ENCODE measurements at places on chromosomes 5 and 9.

DNA sequence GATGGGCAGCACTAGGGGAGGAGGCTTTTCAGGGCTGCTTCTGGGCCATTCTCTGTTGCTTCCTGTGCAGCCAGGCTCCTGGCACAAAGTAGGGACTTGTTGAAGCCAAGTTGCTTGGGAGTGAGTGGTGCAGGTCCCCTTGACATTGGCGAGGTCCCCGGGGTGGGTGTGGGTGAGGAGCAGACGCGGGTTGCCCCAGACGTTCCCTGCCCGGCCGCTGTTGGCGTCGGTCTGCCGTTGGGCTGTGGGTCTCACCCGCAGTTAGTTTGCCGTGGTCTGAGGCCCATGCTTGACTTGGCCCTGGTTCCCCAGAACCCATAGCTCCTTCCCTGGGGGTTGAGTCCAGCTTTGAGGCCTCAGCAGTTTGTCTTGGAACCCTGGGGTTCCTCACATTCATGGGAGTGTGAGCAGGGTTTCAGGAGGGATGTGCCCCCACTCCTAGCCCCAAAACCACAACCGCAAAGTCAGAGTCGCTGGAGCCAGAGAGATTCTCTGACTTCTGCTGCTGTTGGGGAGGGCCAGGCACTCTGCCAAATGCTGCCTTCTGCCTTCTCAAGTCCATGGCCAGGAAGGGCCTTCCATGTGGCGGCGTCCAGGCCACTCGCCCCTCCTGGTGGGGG lies 77.5 kb downstream of the RXRA start:
- peak; percentile 83 for DNase-seq

DNA sequence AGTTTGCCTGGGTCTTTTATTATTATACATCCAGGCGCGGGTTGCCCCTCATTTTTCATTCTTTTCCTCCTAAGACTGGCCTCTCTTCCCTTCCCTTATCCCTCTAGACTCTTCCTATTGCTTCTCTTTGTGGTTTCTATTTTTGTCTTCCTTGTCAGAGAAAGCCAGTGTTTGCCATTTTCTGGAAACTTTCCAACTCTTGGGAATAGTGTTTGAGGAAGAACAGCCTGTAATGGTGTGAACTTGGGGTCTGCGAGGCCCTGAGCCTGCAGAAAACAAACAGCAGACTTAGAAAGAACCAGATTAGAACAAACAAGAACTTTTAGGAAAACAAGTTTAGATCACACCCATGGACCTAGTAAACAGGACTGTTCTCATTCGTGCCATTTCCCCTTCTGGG lies 15.5 kb downstream of the PRKACG start:
- no peak for DNase-seq

DNA sequence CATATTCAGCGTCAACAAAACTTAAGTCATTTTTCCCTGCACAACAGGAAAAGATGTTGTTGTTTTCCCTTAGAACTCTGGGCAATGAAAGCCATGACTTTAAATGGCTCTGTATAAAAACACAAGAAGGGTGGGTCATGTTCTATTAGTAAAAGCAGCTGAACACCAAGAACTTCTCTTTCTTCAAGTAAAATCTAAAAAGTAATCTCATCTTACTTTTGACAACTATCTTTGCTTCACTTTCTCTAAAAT lies 9.1 kb downstream of the PFDN1 start:
- DNase-seq, result no peak

DNA sequence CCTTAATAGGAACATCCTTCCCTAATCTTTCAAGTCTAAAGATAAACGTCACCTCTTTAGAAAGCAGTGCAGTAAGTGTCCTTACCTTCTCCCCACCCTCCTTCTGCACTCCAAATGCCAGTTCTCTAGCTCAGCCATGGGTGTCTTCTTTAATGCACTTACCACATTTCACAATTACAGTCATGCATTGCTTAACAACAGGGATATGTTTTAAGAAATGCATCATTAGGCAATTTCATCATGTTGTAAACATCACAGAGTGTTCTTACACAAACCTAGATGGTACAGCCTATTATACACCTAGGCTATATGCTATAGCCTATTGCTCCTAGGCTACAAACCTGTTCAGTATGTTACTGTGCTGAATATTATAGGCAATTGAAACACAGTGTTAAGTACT lies 91.2 kb downstream of the RFX3 start:
- DNase-seq, result no peak

DNA sequence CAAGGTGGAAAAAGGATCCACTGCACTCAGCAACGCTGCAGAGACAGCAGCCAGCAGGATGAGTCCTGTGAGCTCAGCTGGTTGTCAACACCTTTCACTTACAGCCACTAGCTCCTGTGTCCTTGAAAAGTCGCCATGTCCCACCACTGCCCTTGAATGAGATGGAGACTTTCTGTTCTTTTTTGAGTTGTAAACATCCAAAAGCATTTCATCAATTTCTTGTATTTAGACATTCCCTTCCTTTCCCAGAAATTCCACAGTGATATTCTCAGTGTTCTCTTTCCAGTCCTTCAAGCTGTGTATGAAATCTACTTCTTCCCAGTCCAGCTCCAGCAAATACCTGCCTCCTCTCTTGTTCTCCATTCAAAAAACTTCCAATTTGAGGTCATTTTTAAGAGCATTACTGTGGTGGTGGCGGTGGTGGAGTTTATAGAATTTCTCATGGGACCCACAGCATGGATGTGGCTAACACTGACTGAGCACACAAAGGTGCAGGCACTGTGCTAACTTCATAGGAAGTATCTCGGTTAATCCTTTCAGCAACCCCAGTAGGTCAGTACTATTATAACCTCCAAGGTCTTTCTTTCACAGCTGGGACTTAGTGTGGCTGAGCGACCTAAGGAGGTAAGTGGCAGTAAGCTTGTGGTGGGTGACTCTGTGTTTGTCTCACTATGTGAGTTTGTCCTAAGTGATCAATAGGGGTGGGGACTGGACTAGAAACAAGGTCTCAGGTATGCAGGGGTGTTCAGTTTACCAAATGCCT lies 15.0 kb upstream of the GPX3 start:
- DNase-seq, result peak; percentile 60

- DNase-seq, result no peak
These were observed 6.5 kb upstream of the SYK start for GRCh38 chr9:90795084-90795483.

GRCh38 chr9:37984672-37985611 lies 81.0 kb upstream of the SLC25A51 start:
- peak; percentile 49 for DNase-seq

GRCh38 chr9:35834260-35835215 lies 5.5 kb downstream of the TMEM8B start:
- no peak for DNase-seq

DNA sequence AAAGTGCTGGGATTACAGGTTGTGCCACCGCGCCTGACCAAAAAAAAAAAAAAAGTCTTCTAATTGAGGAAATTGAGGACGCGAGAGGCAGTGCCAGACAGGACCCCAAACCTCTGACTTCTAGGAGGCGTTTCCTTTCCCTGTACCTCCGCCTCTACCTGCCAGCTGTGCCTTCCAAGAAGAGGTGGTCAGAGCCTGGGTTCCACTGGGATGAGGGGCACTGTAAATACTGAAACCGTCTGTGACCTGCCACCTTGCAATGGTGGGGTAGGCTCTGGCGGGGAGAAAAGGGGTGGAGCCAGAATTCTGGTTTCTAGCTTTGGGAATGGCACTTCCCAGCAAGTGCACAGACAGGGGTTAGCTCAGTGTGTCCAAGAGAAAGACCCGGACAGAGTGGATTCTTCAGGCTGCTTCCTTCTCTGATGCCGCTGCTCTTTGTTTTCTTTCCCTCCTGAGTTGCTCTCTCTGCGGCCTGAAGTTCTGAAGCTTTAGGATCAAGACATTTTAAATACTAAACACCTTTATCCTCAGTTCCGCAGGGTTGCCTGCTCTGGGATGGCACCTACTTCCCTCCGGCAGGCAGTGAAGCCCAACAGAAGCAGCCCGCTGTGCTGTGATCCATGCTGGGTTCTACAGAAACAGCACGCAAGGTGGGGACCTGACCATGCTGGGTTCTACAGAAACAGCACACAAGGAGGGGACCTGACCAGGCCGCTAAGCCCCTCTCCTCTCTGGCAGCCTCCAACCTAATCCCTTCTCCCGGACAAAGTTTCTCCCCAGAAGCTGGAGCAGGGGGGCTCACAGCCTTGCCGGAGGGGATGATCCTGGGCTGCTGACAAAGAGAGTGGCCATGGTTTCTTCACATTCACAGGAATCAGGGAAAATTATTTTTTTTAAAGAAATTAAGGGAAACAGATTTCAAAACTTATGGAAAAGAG lies 65.2 kb downstream of the OTULIN start:
- no peak for DNase-seq

GRCh38 chr9:103225702-103226646 lies 230.8 kb downstream of the CYLC2 start:
- no peak for DNase-seq

- DNase-seq, result no peak
These were observed 291.8 kb downstream of the KIAA0825 start for GRCh38 chr5:94326586-94326985.

DNA sequence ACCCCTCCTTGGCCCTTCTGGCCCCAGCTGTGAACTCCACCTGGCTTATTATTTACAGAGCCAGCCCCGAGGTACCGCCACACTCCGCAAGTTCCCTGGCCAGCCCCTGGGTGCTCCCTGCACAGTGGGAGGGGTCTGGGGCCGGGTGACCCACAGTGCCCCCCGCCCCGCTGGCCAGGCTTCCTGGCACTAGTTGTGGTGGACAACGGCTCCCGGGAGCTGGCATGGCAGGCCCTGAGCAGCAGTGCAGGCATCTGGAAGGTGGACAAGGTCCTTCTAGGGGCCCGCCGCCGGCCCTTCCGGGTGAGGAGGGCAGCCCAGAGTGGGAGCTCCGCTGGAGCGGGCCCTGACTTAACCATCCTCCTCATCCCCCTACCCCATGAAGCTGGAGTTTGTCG lies 3.9 kb downstream of the MAMDC4 start:
- DNase-seq, result no peak

DNA sequence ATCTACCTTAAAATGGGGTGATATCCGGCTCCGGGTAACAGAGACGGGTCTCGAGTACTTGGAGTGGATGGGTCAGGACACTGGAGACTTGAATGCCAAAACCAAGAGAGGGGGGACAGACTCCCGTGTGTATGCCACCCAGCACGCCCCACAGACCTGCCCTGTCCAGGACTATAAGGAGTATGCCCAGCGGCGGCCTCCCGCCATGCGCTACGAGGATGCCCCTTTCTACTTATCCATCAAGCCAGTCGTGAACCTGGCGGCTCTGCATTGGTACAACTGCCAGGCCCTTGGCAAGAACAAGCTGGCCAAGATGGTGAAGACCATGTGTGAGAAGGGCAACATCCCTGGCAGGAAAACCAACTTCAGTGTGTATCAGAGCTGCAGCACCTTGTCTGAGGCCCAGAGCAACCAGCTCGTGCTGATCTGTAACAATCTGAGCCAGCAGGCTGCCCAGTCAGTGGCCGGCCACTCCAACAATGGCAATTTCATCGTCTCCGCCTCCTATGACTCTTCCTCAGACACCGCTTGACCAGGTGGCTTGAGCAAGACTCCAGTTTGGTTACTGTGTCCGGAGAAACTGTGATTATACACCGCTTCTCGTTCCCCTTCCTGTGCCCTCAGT lies 99.4 kb downstream of the INIP start:
- DNase-seq, result no peak

DNA sequence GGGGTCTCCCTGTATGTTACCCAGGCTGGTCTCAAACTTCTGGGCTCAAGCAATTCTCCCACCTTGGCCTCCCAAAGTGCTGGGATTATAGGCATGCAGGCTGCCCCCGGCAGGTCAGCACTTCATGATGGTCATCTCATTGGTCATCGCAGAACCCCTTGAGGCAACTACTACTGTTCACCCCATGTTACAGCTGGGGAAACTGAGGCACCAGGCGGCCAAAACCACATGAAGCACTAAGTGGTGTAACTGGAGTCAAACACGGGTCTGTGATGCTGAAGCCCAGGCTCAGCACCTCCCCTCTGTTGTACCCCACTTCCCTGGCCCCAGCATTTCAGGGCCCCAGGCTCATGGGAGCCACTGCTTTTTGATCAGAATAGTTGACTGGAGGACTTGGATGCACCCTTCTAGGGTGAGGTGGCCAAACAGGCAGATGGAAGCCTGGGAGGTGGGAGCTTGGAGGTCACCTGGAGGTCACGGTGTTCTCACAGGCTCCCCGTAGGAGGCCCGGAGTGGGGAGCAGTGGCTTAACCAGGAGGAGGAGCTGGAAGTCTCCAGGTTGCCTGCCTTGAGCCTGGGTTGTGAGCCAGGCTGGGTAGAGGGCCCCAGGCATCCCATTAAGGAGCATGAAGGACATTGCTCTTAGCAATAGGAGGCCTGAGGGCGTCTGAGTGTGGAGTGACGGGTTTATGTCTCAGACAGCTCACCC lies 57.3 kb upstream of the RPL26L1 start:
- no peak for DNase-seq

DNA sequence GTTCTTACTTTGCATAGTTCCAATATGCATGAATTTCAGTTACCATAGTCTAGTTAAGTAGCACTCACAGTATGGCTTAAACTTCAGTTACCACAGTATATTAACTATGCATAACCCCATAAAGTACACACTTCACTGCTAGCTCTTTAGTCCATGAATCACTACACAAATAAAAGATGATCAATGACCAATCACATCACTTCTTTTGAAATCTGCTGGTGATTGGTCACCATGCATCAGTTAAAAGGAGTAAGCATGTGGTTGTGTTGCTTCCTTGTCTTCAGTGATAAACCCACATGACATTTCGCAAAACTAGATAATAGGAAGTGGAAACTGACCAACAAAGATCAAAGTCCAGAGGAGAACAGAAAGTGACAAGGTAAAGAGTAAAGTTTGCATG lies 79.0 kb downstream of the TAF11L14 start:
- DNase-seq, result no peak

- no peak for DNase-seq
These were observed 1270.1 kb upstream of the ACO1 start for GRCh38 chr9:31114346-31114745.

GRCh38 chr9:121857928-121858327 lies 206.5 kb downstream of the DAB2IP start:
- DNase-seq, result no peak

GRCh38 chr9:4114569-4115505 lies 185.0 kb downstream of the GLIS3 start:
- DNase-seq, result no peak

DNA sequence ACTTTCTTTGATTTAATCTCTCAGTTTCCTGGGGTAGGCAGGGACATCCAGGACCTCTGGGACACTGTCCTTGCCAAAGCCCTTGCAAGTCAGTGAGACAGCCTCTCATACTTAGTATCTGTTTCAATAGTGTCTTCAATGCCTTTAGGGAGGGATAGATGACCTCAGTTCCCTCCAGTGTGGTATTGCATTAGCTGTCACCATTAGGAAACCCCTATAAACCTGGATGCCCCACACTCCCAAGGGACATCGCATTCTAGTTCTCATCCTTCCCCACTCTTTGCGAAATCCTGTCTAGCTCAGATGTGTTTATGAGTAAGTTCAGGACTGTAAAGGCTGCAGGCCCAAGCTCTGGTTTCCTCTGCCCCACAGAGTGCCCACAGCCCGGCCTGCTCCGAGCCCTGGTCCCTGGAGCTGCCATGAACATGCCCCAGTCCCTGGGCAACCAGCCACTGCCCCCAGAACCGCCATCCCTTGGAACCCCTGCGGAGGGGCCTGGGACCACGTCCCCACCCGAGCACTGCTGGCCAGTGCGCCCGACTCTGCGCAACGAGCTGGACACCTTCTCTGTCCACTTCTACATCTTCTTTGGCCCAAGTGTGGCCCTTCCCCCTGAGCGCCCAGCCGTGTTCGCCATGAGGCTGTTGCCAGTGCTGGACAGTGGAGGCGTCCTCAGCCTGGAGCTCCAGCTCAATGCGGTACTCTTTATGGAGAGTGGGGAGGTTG lies 13.2 kb downstream of the TMEM8B start:
- no peak for DNase-seq

GRCh38 chr5:53100606-53101005 lies 9.0 kb downstream of the MOCS2 start:
- no peak for DNase-seq

GRCh38 chr5:91343916-91344315 lies 39.2 kb downstream of the ARRDC3 start:
- no peak for DNase-seq

Measured in right hindlimb (tissue), 1 donor.